ENCODE measurements at places on chromosomes 3 and 15.

DNA sequence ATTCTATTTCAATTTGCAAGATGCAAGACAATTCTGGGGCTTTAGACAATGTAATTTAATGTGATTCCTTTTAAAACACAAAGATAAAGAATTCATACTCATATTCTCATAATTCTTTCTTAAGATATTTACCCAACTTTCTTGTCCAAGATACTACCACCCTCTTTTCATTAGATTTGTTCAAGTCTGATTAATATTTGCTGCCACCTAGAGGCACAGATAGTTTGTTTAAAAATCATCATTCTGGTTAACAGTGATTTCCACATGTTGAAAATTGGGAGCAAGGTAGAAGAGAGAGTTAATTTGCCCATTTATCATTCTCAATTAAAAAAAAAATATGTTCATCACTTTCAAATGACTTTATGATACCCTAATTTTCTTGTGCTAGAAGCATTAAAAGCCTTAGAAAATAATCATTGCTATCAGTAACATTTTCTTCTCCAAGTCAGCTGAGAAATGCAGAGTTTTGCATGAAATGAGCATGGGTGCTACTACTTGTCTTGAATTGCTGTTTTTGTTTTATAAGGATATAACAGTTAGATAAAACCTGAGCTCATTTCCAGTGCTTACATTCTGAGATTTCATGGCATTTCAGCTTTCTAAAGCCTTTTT lies 11.6 kb downstream of the TAMM41 start:
- DNase-seq, result no peak

- DNase-seq, result no peak
Measured at GRCh38 chr15:69265347-69265955, 33.3 kb upstream of the PAQR5 start.

DNA sequence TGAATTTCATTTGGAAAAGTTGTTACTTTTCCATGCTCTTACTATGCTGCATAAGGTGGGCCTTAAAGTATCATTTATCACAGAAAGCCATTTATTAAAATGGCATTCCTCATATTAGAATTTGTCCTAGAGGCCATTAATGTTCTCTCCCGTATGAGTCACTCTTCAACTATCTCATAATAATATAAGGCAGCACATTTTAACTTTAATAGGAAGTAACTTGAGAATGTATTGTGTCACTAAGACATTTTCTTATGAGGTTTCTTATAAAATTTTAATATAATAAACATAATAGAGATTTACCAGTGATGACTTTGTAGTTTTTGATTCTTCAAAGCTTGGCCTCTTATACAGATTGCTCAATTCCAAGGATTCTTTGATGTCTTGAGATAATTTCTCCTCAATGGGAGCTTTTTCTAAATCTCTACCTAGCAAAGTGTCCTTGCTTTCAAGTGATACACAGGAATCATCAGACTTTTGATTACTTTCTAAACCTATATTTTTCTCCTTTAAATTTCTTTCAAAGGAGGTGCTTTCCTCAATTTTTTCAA lies 74.7 kb downstream of the ZBBX start:
- no peak for DNase-seq

DNA sequence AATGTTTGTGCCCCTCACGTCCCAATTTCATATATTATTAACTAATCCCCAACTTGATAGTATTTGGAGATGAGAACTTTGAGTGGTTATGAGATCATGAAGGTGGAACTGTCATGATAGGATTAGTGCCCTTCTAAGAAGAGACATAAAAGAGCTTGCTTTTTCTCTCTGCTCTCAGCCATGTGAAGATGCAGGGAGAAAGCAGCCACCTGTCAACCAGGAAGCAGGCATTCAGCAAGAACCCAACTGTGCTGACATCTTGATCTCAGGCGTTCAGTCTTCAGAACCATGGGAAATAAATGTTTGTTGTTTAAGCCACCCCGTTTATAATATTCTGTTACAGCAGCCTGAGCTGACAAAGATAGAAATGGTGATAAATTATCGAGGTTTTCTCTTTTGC lies 278.7 kb upstream of the KCNMB2 start:
- DNase-seq, result no peak

DNA sequence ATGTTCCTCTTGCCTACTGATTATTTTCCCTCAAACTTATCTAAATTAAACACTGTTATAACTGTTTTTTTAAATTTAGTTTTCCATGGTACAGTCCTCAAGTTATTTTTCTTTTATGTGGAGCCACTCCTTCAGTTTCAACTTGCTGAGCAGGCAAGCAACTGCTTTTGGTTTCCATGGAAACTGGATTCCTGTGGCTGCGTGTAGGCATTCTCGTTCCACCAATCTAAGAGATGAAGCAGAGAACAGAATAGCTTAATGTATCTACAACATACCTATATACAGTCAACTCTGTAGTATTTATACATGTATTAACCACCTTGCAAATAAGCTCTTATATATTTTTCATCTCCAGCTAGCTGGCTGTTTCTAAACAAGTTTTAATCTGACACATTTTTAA lies 25.8 kb upstream of the ANXA2 start:
- DNase-seq, result no peak

DNA sequence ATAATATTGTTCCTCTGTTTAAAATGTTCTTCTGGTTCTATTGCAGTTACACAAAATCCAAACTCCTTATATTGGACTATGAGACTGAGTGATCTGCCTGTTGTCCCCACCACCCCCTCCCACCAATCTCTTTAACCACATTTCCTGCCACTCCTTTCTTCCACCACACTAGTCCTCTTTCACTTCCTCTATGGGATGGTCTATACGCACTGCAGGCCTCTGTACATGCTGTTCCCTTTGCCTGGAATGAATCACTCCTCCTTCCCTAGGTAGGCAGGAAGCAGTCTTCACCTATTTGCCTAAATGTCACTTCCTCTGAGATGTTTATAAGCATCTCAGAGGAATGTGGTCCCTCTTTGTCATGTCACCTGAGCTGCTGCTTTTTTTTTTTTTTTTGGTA lies 4.0 kb downstream of the MAP2K1 start:
- no peak for DNase-seq

- peak; percentile 33 for DNase-seq
Measured at GRCh38 chr15:89822951-89823711, 8.5 kb upstream of the ANPEP start.

DNA sequence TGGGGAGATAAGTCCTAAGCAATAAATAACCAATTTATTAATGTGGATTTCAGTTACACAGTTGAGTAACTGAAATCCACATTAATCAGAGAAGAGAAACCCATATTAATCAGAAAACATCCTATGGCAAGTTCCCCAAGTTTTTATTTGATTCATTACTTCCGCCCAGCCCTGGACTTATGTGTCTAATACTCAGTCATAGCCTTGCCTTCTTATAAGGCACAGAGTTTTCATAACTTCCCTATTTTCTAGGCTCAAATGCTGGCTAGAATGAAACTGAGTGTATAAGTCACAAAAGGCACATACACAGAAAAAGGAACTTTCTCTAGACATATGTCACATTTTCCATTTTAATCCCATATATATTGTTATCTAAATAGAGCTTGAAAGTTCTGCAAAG lies 28.8 kb downstream of the CD47 start:
- no peak for DNase-seq

DNA sequence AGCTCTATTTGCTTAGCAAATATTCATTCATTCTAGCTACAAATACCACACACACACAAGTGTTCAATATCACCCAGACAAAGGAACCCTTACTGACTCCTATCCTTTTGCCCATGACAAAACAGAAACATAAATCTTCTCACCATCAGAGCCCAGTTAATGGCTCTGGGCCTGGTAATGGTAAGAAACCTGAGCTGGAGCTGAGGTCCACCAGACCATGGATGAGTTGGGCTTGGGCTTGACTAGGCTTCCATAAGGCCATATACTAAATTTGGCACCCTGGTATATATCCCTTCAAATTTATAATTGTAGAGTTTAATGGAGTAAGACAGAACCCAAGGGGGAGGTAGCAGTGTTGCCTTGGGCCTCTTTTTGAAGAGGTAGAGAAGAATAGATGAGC lies 29.4 kb downstream of the GPR176 start:
- no peak for DNase-seq

GRCh38 chr3:61409638-61410037 lies 151.7 kb upstream of the PTPRG start:
- no peak for DNase-seq

- DNase-seq, result no peak
Measured at GRCh38 chr3:86162521-86162920, 828.4 kb downstream of the VGLL3 start.

DNA sequence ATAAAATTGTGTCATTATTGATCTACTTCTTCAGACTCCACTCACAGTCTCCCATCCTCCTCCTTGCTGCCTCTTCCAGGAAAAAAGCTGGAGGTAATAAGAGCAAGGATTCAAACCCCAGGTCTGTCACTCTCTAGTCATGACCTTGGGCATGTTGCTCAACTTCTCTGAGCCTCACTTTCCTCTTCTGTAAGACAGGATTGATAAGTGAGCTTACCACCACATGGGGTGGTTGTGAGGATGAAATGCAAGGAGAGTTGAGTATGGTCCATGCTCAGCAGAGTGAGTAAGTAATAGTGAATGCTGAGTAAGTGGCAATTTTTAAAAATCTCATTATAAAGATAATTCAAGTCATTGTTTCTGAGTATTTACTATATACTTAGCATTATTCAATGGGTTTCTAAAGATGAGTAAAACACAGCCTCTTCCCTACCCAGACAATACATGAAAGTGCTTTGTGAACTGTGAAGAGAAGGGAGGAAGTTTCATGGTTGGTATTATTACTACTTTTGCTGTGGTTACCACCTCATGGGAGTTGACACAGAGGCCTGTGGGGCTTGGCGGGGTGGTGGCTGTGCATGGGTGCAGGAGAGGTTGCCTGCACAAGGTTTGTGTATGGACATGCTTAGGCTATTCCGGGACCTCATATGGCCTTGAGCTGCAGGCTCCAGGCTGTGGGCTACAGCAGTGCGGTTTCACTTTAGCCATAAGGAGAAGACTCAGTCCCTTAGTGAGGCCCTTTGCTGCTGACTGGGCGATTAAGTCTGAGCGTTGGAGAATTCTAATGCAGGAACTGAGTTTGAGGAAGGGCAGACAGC lies 30.0 kb downstream of the SLC6A11 start:
- no peak for DNase-seq

DNA sequence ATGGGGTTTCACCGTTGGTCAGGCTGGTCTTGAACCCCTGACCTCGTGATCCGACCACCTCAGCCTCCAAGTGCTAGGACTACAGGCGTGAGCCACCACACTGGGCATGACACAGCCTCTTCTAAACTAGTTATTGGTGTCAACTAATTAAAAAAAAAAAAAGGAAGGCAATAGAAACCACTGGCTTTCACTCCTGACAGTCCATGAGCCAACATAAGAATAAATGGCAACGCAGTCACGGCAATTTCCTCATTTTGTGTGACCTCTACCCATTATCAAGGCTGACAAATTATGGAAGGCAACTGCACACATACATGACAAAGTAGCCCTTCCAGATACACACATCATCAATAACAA lies 5.9 kb downstream of the ARHGEF3 start:
- DNase-seq, result no peak

DNA sequence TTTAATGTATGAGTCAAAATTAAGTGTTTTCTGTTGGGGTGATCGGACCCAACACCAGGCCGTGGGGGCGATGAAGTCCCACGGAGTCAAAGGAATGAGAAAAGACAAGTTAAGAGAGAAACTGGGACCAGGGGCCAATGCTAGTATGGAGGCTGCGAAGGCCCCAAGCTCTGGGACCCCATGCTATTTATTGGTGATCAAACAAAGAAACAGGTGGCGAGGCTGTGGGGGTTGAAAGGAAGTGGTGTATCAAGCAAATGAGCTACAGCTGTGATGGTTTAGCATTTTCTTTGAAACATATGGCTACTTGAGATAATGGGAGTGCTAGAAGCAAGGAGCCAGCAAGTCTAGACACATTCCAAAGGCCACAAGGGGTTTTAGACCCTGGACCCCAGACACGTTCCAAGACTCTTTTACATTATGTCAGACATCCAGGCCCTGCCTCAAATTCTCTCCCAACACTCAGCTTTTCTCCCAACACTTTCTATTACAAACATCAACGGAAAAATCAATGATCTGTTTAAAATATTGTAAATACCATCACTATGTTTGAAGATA lies 56.0 kb upstream of the SNRPN start:
- DNase-seq, result no peak

- DNase-seq, result no peak
Measured at GRCh38 chr3:9786825-9787669, 5.2 kb downstream of the TADA3 start.

DNA sequence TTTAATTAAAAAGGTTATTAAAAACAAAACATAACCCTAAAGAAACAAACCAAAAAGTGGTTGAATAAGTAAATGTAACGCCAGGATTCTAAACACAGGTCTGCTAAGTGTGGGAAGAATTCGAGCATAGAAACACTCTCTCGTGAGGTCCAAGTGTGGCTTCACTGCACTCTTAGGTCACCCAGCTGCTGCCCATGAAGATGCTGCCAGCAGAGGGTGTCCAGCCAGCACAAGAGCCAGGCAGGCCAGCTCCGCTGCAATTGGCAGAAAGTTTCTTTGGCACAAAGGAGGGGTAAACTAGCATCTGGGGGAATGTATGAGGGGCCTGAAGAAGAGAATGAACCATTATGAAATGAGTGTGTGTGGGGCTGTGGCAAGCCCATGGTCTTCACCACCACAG lies 215.7 kb upstream of the FEZF2 start:
- DNase-seq, result no peak

- peak; percentile 33 for DNase-seq
Measured at GRCh38 chr15:83380682-83381081, 66.5 kb upstream of the SH3GL3 start.

DNA sequence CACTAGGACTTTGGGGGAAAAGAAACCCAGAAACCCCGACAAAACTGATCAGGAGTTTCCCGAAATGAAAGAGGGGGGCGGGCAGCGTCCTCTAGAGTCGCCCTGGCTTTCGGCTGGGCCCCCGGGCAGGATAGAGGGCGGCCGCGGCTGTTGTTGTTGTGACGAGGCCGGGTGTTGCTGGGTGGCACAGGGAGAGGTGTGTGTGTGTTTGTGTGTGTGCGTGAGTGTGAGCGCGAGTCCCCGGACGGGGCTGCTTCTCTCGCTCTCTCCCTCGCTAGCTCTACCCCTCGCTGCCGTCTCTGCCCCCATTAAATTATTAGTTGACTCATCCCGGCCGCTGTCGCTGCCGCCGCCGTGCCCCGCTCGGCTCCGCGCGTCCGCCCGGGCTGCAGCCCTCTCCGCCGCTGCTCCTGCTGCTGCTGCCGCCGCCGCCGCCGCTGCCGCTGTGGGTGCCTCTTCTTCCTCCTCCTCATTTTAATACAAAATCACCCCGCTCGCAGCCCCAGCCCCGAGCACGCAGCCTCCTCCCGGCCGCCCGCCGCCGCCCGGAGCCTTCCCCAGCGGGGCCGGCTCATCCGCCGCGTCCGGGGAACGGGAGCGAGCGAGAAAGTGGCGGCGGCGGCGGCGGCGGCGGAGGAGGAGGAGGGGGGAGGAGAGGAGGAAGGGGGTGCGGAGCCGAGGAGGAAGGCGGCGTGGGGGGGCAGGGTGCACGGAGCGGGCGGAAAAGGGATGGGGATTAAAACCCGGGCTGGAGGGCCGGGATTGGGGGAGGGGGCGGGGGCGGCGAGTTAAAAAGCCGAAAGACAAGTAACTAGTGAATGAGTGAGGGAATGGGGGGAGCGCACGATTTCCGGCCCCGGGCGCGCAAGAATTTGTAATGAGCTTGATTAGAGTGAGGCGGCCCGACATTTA lies at the start of gene SATB1:
SATB1 (minus strand) TSS at position 611 of the 912 bp plus-strand sequence. CDS start 4,372 bp downstream, outside the sequence.
- DNase-seq, result no peak
